ENCODE measurements at places on chromosomes 2 and 18. TPM values are rescaled to one million over a fixed set of nuclear protein-coding genes. Genes with fewer than 3 reads are reported as not detected.

Gene B3GNT7
- 0.98 TPM for total RNA-seq

Gene MCFD2
- total RNA-seq = 39.1 TPM

Gene MC2R
- not detected for total RNA-seq

Gene GCKR
- total RNA-seq = 0.49 TPM

Gene GALNT3
- 3.0 TPM for total RNA-seq

Gene TUBB8B
- total RNA-seq = not detected

Gene NCKAP5
- 9.3 TPM for total RNA-seq

Gene KCNIP3
- 3.0 TPM for total RNA-seq

Gene STAMBP
- 16.7 TPM for total RNA-seq

Gene REEP1
- 125 TPM for total RNA-seq

Gene CYTIP
- total RNA-seq = 2.0 TPM

Gene ADD2
- total RNA-seq = 385 TPM

Gene SCN7A
- 0.98 TPM for total RNA-seq

Gene ALKAL2
- not detected for total RNA-seq

Gene FBLN7
- 2.5 TPM for total RNA-seq

Gene RMND5A
- total RNA-seq = 41.3 TPM

Gene LIPG
- total RNA-seq = 11.8 TPM

Gene CYS1
- 0.49 TPM for total RNA-seq

Gene GPR35
- 0.98 TPM for total RNA-seq

Gene C18orf54
- total RNA-seq = 11.8 TPM

Gene EFHD1
- 2.7 TPM for total RNA-seq

Gene LOXL3
- 11.1 TPM for total RNA-seq

Measured in temporal lobe (tissue), 4 donors.